ENCODE measurements at places on chromosomes 13 and 19.

GRCh38 chr13:35389535-35389934 lies 87.0 kb downstream of the MAB21L1 start:
- DNase-seq, result no peak

DNA sequence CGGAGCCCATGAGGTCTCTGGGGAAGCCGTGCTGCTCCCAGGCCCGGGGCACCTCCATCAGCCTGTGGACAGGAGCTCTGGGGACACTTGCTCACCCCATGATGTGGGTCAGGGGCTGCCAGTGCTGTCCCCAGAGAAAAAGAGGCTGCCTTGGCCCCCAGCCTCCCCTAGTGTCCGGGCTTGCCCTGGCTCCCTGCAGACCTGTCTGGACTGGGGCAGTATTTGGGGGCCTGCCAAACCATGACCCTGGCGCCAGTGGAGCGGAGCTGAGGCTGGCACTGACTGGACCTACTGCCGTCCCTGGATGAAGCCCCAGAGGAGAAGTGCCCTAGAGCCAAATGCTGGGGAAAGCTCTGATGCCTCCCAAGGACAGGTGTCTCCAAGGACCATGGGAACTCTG lies 30.4 kb downstream of the ELAVL1 start:
- no peak for DNase-seq

- no peak for DNase-seq
Measured at GRCh38 chr13:114027046-114027715, 53.3 kb upstream of the C13orf46 start.

- no peak for DNase-seq
Measured at GRCh38 chr19:2478278-2478755, 2.4 kb downstream of the GADD45B start.

DNA sequence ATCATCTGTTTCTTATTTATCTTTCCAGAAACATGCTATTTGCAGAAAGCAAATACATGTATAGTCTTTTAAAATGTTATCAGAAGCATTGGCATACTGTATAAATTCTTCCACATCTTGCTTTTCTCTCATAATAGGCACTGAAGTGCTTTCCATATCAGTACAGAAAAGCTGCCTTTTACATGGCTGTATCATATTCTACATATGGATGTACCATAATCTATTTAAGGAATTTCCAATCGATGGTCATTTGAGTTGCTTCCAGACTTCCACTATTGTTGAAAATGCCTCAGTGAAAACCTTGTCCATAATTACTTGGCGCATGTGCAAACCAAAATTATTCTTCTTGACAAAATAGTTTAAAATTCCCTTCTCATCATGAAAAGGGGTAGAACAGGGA lies 272.5 kb downstream of the LHFPL6 start:
- no peak for DNase-seq

- DNase-seq, result no peak
Measured at GRCh38 chr13:44117351-44117750, 237.6 kb downstream of the LACC1 start.

GRCh38 chr19:11016631-11017030 lies 55.8 kb downstream of the SMARCA4 start:
- DNase-seq, result no peak

DNA sequence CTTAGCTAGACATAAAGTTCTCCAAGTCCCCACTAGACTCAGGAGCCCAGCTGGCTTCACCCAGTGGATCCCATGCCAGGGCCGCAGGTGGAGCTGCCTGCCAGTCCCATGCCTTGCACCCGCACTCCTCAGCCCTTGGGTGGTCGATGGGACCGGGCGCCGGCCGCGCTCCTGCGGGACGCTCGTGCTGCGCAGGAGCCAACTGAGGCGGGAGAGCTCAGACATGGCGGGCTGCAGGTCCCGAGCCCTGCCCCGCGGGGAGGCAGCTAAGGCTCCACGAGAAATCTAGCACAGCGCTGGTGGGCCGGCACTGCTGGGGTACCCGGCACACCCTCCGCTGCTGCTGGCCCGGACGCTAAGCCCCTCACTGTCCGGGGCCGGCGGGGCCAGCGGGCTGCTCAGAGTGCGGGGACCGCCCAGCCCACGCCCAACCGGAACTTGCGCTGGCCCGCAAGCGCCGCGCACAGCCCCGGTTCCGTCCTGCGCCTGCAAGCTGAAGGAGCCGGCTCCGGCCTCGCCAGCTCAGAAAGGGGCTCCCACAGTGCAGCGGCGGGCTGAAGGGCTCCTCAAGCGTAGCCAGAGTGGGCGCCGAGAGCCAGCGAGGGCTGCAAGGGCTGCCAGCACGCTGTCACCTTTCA lies 5.8 kb downstream of the PARP4 start:
- no peak for DNase-seq

DNA sequence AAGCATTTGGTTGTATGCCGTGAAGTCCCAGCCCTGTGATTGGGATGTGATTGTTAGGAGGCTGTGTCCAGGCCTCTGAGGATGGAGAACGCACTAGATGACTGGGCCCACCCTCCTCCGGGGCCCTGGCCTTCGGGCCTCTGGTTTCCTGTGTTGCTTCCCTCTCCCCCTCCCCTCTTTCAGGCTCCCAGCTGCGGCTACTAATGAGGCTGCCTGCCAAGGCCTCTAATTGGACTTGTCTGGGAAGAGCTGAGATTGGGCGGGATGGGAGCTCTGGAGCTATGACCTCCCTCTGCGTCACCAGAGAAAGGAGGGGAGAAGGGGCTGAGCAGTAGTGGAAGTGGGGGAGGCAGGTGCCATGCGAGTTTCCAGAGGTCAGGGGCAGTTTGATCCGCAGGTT lies 9.9 kb downstream of the PTH2 start:
- no peak for DNase-seq

GRCh38 chr19:17178291-17178690 lies 36.9 kb upstream of the USE1 start:
- no peak for DNase-seq

DNA sequence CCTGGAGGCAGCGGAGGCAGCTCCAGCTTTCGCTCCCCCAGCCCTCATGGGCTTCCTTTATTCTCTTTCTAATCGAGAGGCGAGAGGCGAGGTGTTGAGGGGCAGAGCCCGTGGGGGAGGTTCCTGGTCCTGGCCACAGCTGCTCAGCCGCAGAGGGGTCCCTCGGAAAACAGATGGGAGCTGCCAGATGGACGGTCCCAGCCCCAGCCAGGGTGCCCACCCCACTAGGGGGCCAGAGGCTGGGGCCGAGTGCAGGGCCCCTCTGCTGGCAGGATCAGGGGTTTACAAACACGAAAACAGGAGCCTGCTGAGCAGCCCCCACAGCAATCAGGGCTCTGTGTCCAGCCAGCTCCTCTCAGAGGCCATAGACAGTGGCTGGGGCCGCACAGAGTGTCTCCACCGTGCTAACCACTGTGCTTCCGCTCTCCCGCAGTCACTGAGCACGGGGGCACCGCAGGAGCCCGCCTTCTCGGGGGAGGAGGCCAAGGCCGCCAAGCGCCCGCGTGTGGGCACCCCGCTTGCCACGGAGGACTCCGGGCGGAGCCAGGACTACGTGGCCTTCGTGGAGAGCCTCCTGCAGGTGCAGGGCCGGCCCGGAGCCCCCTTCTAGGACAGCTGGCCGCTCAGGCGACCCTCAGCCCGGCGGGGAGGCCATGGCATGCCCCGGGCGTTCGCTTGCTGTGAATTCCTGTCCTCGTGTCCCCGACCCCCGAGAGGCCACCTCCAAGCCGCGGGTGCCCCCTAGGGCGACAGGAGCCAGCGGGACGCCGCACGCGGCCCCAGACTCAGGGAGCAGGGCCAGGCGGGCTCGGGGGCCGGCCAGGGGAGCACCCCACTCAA lies 182.2 kb downstream of the KDM4B start:
- no peak for DNase-seq

GRCh38 chr13:39777527-39778061 lies 122.1 kb downstream of the COG6 start:
- DNase-seq, result peak; percentile 14

DNA sequence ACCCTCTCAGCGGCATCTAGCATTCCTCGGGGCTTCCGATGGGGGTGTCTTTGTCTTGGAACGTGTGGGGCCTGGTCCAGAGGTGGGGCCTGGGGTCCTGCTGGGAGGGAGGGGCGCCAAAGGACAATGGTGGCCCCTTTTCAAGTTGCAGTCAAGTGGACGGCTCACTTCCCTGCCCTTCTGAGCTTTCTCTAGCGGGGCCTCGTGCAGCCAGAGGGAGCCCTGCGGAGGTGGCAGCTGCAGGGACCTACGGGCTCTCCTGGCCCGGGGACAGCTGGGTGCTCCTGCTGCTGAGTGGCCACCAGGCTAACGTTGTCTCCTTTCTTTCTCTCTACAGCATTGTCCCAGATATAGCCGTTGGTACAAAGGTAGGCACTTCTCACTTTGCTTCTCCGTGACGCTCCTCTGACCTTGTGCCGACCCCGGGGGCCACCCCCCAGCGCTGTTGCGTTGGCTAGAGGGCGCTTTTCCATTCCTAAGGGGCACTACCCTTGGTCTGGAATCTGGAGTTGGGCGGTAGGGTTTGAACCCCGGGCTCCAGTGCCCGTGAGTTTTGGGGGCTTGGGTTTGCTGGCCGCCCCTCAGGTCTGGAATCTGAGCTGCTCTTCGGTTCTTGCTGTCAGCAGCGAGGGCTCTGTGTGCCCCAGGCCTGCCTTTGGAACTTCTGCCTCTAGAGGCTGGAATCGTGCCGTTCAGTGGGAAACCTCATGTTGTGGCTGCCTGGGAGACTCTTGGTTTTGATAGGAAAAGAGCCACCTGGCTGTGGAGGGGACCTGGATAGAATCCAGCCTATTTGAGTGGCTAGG lies 2.0 kb downstream of the PTBP1 start:
- DNase-seq, result no peak

- DNase-seq, result no peak
Measured at GRCh38 chr19:33405254-33405552, 31.7 kb downstream of the CEBPG start.

DNA sequence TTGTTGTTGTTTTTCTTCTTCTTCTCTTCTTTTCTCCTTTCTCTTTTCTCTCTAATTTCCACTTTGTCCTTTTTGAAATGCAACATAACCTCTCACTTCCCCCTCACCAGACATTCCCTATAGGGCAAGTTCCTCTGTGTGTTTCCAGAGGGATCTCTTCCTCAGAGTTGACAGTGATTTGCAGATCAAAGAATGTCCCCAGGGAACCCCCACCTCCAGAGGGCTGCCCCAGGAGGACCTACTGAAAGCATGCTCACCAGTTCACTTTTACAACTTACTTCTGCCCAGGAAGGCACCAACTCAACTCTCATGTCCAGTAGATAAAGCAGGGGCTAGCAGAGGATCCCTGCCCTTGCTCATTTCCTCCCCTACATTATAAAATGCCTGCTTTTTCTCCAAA lies 1648.0 kb downstream of the PCDH9 start:
- DNase-seq, result no peak

DNA sequence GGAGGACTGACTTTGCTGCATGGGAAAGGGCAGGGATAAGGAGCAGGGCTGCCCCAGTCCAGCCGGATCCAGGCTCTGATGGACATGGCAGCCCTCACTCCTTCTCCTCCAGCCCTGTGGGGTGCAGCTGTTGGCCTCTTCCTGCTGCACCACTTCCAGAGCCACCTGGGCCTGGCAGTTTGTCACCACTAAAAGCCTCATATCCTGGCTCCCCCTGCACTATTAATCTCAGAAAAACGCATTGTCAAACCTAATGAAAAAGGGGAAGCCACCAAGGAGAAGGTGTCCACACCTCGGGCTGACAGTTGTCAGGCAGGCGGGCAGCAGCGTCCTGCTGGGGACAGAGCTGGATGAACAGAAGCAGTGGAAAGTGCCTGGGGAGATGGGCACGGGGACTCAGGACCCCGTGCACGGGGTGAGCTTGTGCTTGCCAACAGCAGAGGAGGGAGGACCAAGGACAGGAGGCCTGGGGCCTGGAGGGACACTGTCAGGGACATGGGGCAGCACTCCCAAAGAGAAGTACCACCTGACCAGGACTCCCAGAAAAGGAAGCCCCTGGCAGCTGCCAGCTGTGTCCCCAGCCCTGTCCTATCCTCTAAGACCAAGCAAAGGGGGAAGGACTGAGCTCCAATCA lies 151.1 kb upstream of the TSHZ3 start:
- no peak for DNase-seq

- no peak for DNase-seq
Measured at GRCh38 chr13:109595471-109595870, 190.9 kb downstream of the IRS2 start.

GRCh38 chr13:106143392-106143791 lies 392.1 kb downstream of the EFNB2 start:
- DNase-seq, result no peak

Data from stimulated activated CD8-positive, alpha-beta memory T cell treated with anti-CD3 and anti-CD28 coated beads, Interleukin-7, amount 100 ng/mL, for 48 hours (primary cell).